ENCODE measurements at places on chromosomes 2 and 18. TPM values are rescaled to one million over a fixed set of nuclear protein-coding genes. Genes with fewer than 3 reads are reported as not detected.

HRH4 gene
- not detected for total RNA-seq

ROCK2 gene
- 23.4 TPM for total RNA-seq

IL1RL2 gene
- total RNA-seq = not detected

GRCh38 chr18:76374330-76375281 is 120.4 kb downstream of the ZNF516 start:
- no peak for DNase-seq

- DNase-seq = no peak
These were observed 383.3 kb upstream of the ETAA1 start for GRCh38 chr2:67013821-67014220.

DNA sequence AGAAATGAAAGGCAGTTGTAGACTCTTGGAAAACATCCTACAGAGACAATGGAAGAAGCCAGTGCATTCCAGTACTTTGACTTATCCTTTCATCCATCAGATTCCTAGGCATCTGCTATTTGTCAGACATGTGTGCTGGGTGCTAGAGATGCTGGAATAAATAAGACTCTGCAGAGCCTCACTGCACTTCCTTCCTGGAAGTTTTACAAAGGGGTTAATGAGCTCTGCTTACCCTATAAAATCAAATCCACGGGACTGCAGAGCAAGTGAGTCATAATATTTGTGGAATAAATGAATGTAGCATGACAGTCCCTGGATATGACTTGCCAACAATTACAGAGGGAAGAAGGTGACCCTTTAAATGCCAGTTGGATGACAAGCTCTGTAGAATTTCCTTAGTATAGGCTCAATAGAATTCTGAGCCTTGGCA is 52.7 kb upstream of the NPAS2 start:
- no peak for DNase-seq

SLC23A3 gene
- total RNA-seq = 6.7 TPM

All from OCI-LY7 (cell line).